ENCODE measurements at places on chromosomes 12 and 14.

DNA sequence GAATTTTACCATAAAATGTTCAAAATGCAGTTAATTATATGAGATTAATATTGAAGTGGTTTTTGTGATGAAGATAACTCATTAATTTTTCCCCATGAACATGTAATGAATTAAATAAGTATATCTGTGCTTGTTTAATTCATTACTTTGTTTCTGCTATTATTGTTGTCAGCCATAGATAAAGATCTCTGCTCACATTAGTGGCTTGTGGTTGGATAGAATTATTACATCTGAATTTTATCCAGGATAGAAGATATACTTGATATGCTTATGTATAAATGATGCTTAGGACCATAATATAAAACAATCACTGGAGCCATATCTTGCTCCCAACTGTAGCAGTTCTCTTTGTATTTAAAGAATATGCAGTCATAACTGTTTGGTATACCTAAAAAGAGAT, 18.5 kb downstream of the TSPAN19 start:
- DNase-seq = no peak

DNA sequence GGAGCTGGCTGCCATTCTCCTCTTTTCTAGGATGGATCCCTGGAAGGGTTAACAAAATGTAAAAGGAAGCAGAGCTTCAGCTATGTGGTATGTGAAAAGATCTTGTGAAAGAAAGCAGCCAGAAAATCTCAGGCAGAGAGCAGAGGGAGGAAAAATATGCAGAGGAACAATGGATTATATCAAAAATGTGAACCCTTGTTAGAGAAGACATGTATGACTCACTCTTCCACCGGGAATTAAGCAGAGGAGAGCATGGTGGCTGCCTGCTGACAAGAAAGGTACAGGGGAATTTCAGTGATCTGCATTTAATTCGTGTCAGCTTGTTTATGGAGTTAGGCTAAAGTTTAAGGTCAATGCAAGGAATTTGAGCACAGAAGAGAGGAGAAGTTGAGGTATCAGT, 46.3 kb downstream of the KCNA1 start:
- DNase-seq = no peak

DNA sequence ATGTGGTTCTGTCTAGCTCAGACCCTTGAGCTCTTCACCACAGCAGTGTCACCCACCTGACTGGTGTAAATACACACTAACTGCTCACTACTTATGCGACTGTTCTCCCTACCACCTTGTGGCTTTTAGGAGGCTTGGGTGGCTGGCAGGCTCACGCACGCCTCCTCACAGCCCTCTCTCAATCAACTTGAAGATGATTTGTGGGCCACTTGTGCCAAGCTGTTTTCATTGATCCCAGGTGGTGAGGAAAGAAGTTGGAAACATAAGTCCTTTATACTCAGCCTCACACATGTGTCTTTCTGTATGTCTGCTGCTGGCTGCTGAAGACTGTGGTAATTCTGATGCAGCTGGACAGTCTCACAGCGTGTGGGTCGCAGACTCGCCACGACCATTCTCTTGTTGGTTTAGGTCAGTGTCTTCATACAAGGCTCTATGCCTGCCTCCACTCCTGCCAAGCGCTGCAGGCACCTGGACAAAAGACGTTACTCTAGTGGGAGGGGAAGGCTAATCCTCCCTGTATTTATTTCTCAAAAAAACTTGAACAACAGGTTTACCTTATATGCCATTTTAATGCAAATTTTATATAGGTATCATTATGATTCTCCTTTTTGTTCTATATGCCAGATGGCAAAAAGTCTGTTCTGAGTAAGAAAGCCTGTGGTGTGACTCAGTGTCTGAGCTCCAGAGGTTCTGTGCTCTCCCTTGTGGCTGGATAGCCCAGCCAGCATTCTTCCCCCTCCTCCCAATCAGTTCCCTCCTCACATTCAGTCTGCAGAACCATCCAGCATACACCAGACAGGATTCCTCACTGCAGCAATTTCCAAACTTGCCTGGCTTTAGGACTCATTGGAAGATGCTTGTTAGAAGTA, 115.6 kb downstream of the DIP2B start:
- peak; percentile 38 for DNase-seq

DNA sequence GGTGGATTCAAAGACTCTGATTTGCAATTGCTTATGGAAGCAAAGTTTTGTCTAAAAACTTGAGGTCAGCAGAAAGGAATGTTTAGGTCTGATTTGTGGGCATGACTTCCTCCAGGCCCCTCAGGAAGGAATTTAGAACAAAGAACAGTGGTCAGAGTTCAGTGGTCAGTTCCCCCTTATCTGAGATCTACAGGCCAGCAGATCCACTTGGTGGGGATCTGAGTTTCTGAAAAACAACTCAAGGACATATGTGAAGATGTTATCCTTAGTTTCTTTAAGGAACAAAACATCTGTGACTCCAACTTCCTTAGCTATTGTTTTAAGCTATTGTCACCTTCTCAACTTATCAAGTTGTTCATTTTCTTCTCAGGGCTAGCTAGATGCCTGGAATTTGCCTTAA, 28.0 kb upstream of the NAA30 start:
- no peak for DNase-seq

- DNase-seq = peak; percentile 33
These were observed 754 bp downstream of the ACSS3 start for GRCh38 chr12:81078469-81079196.

DNA sequence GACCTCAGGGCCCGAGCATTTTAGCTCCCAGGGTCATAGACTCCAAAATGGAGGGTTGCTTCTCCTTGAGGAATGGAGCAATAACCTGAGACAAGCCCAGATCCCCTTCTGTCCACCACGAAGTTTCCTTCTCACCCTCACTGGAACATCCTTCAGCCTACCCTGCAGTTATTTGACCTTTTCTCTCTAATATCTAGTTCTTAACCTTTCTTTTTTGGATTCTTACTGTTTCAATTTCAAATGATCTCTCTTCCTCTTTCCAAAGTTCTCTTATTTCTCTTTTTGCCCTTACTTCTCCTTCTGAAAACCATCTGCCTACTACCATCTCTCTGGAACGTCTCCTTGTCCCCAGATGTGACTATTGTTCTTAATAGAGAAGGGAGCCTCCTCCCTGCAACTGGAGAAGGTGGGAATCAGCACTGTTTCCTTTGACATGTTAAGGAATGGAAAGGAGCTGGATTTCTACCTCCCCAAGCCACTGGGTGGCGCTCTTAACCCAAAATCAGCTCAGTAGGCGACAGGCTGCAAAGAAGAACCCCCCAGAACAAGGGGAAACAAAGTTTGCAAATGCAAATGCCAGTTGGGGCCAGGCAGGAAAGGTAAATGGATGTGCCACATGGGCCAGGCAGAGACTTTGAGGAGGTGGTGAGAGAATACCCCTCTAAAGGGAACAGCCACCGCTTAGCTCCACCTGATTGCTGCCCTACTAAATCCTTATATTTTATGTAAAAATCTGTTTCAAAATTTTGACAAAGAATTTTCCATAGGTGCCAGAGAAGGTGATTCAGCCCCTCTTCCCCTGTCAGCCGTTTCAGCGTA, 22.4 kb upstream of the PDE1B start:
- peak; percentile 57 for DNase-seq

- DNase-seq = no peak
These were observed 99.0 kb downstream of the ESR2 start for GRCh38 chr14:64195199-64195598.

GRCh38 chr12:81209012-81209411, 131.1 kb downstream of the ACSS3 start:
- no peak for DNase-seq

GRCh38 chr12:108201808-108202207, 72.7 kb downstream of the WSCD2 start:
- DNase-seq = no peak

GRCh38 chr12:88309546-88309945, 167.4 kb downstream of the TMTC3 start:
- no peak for DNase-seq

DNA sequence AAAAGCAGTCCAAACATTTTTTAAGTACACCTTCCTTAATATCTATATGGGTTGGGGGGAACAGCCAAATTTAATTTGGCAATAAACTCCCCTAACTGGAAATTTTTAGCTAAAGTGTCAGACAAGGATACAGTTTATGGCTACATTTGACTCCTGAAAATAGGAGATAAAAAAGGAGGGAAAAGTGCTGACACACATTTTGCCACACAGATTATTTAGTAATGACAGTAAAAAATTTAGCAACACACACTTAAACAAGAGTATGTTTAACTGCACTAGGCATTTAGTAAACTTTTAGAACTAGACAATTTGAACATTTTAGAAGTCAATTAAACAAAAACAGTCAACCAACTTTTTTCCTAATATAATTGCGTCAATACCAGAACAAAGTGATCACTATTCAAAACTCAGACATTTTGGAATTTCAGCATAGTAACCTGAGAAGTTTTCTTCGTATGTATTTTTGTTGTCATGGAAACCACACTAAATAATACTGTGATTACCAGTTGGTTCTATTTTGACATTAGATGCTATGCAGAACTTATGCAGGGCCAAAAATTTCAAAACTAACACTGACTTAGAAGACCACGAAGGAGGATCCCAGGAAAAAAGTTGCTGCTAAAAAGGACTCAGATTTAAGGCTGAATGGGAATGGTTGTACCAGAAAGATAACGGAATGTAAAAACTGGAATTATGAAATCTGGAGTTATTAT, 13.4 kb downstream of the GMFB start:
- DNase-seq = no peak

- DNase-seq = no peak
These were observed 141.8 kb upstream of the DYRK2 start for GRCh38 chr12:67506739-67507138.

DNA sequence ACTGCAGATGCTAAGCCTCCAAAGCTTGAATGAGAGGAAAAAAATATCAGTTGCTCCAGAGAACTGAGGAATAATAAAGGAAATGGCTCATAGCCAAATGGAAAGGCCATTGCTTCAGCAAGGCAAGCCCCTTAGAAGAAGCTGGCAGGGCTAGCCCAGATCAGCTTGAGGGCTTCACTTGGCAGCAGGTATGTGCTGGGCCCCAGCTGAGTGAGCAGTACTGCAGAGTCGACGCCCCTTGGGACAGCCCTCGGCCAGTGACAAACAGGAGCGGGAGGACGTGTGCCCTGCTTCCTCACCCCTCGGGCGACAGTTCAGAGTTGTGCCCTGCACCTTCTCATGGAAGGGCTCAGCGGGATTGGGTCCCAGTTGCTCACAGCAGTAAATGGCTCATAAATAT, 1031.2 kb upstream of the TMEM132C start:
- no peak for DNase-seq

- no peak for DNase-seq
These were observed 79.2 kb upstream of the NCOR2 start for GRCh38 chr12:124646385-124647230.

- DNase-seq = peak; percentile 60
These were observed 26.3 kb downstream of the RIN3 start for GRCh38 chr14:92539875-92540274.

DNA sequence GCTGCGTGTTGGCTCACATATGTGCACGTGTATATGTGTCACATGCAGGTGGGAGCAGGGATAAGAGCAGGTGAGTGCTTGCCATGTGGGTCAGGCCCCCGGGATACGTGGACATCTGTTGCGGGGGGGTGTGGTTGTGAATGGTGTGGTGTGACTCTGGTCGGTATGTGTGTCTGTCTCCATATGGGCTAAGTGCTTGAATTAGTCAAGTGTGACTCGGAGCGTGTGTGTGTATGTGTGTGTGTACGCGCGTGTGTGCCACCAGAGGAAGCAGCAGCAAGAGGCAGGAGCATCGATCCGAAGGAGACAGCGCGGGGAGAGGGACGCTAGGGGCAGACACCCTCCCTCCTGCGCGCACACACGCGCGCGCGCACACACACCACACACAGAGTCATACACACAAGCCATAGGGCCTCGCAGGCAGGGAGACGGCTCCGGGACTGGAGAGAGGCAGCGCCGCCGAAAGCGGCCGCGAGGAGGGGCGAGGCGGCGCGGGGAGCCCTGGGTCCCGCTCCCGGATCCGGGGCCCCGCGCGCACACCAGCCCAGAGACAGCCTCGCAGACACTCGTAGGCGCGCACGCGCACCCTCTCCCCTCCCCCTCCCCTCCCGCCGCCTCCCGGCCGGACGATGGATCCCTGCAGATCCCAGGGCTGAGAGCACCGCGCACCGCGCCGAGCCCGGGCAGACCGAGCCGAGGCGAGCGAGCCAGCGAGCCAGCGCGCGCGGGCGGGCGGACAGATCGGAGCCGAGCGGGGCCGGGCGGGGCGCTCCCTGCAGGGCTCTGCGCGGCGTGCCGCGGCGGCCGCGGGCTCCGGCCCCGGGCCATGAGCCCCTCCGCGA, at the start of gene ASIC1:
ASIC1 (plus strand) TSS at position 597 of the 842 bp plus-strand sequence. CDS start 1,171 bp downstream, outside the sequence.
- DNase-seq = peak; percentile 89

DNA sequence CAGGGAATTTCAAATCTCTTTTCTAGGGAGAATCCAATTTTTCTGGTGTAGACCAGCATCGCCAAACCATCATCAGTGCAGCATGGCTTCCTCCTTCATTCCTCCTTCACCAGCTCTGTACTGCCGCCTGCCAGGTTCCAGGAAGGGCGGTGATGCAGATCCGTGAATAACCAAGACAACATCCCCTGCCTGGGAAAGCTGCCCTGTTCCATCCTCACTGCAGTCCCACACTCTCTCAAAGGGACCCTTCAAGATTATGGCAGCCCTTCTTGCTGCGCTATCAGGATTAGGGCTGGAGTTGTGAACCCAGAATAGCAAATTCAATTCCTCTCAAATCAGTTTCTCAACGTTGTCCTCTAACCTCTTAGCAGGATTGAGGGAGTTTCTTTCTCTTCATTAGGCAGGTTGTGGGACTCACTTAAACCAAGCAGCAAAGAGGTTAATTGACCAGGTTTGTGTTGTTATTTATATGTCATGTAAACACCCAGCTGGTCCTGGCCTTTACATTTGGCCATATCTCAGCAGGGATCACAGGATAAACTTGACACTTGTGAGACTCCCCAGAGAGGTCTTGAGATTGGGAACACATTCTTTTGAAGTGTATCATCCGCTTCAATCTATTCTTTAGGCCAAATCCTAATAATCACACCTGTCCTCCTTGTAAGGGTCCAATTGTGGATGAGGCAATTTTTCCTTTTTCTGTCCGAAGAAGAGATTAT, 26.2 kb downstream of the TMEM30B start:
- DNase-seq = no peak

- no peak for DNase-seq
These were observed 41.6 kb downstream of the ITPR2 start for GRCh38 chr12:26791301-26791791.

- no peak for DNase-seq
These were observed at the start of gene ART4 for GRCh38 chr12:14843425-14843887. Gene ART4, minus strand, starts transcription at chr12:14843526. Its CDS starts 413 bp downstream, at chr12:14843113.
